ENCODE measurements at places on chromosomes 6 and 20.

DNA sequence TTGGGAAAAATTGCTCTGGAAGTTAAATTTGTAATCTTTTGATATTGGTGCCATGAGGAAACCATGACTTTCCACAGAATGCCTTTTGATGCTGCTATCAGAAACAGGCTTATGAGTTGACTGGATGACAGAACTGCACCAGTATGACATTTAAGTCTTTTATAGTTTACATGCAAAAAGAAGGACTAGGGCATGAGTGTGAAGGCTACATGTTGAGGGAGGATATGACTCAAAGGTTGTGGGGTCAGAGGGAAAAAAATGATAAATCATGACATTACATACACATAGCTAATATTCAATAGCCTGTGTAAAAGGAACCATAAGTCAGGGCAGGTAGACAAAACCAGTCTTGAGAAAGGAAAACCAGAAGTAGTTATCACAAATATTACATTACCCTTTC lies 182.2 kb downstream of the COL12A1 start:
- DNase-seq = no peak

- peak; percentile 76 for DNase-seq
Observed at GRCh38 chr6:33744895-33745546, 1.7 kb downstream of the IP6K3 start.

DNA sequence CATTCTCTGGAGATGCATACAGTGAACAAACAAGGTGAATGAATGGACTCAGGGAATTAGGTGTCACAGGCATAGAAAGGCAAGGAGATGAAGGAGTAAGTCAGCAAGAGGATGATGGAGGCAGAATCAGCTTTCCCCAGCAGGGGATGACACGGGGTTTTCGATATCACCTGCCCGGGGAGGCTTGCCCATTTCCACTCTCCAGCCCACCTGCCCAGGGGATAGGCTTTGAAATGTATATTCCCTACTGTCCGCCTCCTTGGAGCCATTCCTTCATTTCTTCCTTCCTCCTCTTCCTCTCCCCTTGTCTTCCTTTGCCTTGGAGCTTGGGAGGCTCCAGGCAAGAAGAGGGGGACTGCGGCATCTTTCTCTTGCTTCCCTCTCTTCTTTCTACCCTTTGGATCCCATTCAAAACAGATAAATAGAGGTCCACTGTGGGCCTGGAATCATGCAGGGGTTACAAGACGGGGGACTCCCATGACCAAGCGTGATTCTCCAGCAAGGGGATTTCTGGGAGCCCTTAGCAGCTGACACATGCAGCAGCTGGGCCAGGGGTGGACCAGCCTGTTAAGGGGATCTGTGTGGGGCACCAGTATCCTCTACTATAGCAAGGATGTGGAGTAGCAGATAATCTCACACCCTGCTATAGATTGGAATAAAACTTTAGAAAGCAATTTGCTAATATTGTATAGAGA lies 23.5 kb upstream of the RNF24 start:
- DNase-seq = no peak

DNA sequence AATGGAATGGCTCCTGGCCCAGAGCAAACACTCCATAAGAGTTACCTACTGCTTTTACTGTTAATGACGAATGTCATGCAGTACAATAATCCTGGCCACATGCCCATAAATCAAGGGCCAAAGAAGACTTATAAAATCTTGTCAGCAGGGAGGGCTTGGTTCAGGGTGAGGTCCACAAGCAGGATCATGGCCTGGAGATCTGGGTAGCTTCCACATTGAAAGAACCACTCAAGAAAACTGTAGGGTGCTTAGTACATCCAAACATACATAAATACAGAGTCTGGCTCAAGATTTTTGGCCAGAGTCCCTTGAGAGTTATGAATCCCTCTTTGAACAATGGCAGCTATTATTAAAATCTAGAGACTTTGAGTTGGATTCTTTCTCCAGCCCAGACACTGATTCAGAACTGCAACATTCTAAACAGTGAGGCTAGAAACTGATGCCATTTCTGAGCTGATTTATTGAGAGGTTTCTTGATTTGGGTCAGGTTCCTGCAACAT lies 188.7 kb downstream of the CDC5L start:
- DNase-seq = no peak

DNA sequence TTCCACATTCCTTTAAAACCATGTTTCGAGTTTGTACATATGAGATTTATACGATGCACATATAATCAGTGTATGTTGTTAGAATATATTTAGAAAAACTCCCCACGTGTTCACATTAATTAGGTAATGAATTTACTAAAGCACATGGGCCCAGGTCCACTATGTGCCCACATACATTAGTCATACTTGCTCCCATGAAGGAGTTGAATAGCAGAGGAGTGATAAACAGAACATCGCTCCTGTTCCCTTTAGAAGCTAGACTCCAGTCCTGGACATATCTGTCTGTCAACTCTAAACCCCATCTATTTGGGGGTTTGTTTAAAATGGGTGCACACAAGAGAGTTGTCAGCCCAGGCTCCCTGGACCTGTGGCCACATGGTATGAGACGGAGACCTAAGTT lies 108.1 kb upstream of the TIAM2 start:
- DNase-seq = no peak

DNA sequence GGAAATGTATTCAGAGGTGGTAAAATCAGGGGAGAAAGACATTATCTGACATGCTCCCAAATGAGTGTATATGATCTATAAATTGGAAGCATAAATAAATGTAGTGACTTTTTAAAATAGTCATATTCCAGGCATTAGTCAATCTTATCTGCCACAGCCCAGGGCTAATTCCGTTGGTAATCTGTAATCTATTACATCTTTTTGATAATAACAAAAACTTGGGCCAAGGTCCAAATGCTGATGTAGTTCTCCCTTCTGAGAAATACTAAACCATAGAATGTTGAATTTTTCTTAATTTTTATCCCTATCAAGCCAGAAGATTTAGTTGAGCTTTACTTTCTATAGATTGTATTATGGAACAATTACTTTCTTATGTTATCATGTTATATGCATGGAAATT lies 1279.8 kb downstream of the EPHA7 start:
- no peak for DNase-seq

DNA sequence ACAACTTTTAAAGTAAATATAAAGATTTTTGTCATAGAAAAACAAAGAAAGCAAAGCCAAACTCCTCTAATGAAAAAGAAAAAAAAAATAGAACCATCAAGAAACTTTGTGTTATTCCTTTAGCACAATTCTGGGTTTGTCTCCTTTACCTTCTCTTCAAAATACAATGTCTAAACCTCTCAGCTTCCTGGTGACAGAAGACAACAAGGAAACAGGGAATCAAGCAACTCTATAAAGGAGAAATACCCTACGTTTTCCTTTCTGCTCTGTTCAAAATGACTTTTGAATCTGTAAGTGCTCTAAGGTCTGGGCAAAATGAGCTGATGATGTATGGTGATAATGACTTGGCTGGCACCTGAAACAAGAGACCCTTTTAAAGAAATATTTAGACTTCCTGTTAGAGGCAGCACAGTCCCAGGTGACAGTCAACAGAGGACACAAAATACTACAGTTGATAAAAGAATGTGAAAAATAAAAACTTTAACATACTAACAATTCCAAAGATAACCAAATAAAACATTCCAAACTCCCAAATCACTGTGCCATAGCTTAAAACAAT lies 101.4 kb downstream of the PRDM1 start:
- no peak for DNase-seq

All from DMS79 (cell line).